ENCODE measurements at places on chromosomes 4 and X. TPM values are rescaled to one million over a fixed set of nuclear protein-coding genes. Genes with fewer than 3 reads are reported as not detected.
A peak's percentile ranks its signal among the peaks of the same experiment; 100 is the strongest.

UBA6 gene
- 207 TPM for total RNA-seq

GRCh38 chrX:30895370-30895769, 6.3 kb upstream of the TAB3 start:
- no peak for DNase-seq
- H3K4me1 ChIP-seq: no peaks in the 10 kb centered on the region
- H3K36me3 ChIP-seq: no peaks in the 10 kb centered on the region

DNA sequence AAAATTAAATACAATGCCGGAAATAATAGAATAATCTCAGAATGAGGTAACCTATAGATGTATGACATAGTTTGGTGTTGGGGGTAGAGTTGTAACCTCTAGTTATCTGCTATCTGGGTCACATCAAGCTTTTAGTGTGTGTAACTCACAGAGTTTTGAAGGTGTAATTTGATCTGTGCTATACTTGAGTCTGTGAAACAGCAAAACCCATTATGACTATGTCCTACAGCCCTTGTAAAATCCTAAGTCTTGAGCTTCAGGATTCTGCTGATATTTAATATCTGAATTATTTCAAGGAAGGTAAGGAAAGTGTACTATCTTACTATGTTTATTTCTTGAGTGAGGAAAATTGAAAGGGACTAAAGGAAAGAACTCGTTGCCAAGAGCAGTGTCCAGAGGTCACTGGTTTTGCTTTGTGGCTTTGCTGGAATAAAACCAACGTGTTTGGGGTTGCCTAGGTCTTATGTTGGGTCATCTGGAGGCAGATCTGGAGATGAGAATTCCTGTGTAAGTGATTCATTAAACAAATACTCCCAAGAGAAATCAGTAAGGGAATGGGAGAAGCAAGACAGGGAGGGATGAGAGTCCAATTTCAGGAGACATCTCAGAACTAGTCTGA, 107.8 kb upstream of the CBLL2 start:
- no peaks in the 10 kb centered on the region for H3K36me3 ChIP-seq
- H3K27ac ChIP-seq: no peak overlapping the region
- no peaks in the 10 kb centered on the region for H3K27me3 ChIP-seq
- no peak overlapping the region for H3K4me3 ChIP-seq
- H3K4me1 ChIP-seq: no peaks in the 10 kb centered on the region

DNA sequence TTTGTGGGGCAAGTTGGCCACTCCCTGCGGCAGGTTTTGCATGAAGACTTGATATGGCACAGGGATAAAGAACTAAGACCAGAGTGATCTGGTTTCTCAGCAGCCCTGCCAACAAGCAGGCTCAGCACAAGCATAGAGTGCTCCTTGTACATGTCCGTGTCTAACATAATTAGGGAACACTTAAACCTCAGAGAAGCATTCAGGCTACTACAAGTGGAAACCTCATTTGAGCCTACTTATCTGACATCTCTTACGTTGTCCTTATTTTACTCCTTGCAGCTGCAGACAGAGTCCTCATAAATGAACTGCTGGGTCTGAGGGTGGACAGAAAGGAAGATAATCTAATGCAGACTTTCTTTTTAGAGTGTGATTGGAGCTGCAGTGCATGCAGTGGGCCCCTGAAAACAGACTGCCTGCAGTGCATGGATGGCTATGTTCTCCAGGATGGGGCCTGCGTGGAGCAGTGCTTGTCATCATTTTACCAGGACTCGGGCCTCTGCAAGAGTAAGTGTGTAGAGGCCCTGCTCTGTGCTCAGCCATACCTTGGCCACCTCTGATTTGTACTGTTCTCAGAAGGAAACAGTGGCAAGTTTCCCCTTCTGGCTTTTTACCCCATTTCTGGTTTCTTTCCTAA, 179.1 kb upstream of the ANXA3 start:
- no peak overlapping the region for H3K4me3 ChIP-seq
- no peak overlapping the region for H3K27ac ChIP-seq
- DNase-seq: no peak
- H3K36me3 ChIP-seq: no peaks in the 10 kb centered on the region
- H3K27me3 ChIP-seq: no peaks in the 10 kb centered on the region
- H3K4me1 ChIP-seq: no peaks in the 10 kb centered on the region

- H3K27me3 ChIP-seq: no peaks in the 10 kb centered on the region
- no peak overlapping the region for H3K27ac ChIP-seq
- no peak overlapping the region for H3K4me3 ChIP-seq
- H3K36me3 ChIP-seq: no peaks in the 10 kb centered on the region
- H3K4me1 ChIP-seq: no peaks in the 10 kb centered on the region
Measured at GRCh38 chr4:1264942-1265341, 16.0 kb upstream of the CTBP1 start.

DNA sequence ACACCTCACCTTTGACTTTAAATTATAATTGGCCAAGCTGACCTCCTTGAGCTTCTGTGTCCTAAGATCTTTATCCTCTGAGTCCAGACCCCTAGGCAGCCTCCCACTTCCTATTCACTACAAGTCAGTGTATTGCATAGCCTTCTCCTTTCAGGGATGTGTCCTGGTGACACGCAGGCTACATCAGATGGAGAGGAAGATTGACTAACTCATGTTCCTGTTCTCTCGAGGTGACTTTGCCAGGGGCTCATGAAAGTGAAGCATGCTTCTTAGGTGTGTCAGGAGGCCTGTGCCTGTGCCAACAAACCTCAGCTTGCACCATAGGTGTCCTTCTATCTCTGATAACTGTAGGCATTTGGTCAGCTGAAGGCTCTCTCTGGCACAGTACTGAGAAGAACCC, 195.7 kb upstream of the HS3ST1 start:
- H3K27me3 ChIP-seq: no peaks in the 10 kb centered on the region
- H3K36me3 ChIP-seq: no peaks in the 10 kb centered on the region
- H3K4me3 ChIP-seq: no peak overlapping the region
- no peak for DNase-seq
- no peak overlapping the region for H3K27ac ChIP-seq

FAM149A gene
- total RNA-seq: not detected

GRCh38 chr4:83751336-83751949, 215.5 kb downstream of the GPAT3 start:
- DNase-seq: no peak
- no peak overlapping the region for H3K4me3 ChIP-seq
- H3K27ac ChIP-seq: no peak overlapping the region
- H3K4me1 ChIP-seq: no peaks in the 10 kb centered on the region
- no peaks in the 10 kb centered on the region for H3K36me3 ChIP-seq

GRCh38 chr4:123892368-123892976, 495.9 kb downstream of the SPRY1 start:
- no peaks in the 10 kb centered on the region for H3K4me1 ChIP-seq
- no peaks in the 10 kb centered on the region for H3K36me3 ChIP-seq
- DNase-seq: no peak

GLRA3 gene
- not detected for total RNA-seq

DNA sequence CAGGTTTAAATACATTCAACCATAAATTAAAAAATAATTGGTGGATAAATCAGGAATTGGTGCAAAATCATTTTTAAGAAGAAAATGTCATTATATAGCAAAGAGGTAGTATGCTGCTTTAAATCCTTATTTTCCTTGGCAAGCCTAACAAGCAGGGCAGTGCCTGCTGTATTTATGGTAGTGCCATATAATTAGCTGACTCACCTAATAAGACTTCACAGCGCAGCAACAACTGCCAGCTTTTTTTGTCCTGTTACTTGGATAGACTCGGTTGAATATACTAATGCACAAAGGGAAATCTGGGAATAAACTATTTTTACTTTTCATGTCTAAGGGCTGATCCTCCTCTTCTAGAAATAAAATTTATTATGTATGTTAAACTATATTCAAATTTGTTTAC, 99.1 kb downstream of the SNCA start:
- no peak overlapping the region for H3K27ac ChIP-seq
- H3K4me3 ChIP-seq: no peak overlapping the region
- no peaks in the 10 kb centered on the region for H3K36me3 ChIP-seq
- peak; percentile 52 for DNase-seq

DNA sequence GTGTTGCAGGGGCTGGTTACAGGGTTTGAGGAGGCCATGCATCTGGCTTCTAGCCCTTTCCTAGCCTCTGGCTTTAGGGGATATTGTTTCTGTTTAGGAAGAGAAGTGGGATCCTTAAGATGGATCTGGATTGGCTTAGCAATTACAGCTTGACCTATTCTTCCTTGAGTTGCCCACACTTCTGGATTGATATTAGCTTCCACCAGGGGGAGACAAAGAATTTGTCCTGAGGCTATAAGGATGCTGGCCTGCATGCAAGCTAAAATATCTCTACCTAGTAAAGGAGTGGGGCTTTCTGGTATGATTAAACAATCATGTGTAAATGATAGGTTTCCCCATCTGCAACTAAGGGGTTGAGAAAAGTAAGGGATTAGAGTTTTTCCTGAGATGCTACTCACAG, 117.2 kb downstream of the TEX13C start:
- no peak for DNase-seq
- H3K4me1 ChIP-seq: no peaks in the 10 kb centered on the region
- no peaks in the 10 kb centered on the region for H3K27me3 ChIP-seq
- H3K4me3 ChIP-seq: no peak overlapping the region
- no peak overlapping the region for H3K27ac ChIP-seq

- H3K27ac ChIP-seq: no peak overlapping the region
- H3K4me3 ChIP-seq: no peak overlapping the region
- H3K27me3 ChIP-seq: no peaks in the 10 kb centered on the region
- no peaks in the 10 kb centered on the region for H3K4me1 ChIP-seq
- DNase-seq: no peak
Measured at GRCh38 chr4:156830351-156830750, 141.2 kb downstream of the PDGFC start.

- H3K4me1 ChIP-seq: peaks cover 32% of the 10 kb centered on the region
- no peak overlapping the region for H3K27ac ChIP-seq
- no peak overlapping the region for H3K4me3 ChIP-seq
- no peaks in the 10 kb centered on the region for H3K36me3 ChIP-seq
- DNase-seq: no peak
Measured at GRCh38 chr4:3299976-3300671, 7.3 kb downstream of the RGS12 start.

DNA sequence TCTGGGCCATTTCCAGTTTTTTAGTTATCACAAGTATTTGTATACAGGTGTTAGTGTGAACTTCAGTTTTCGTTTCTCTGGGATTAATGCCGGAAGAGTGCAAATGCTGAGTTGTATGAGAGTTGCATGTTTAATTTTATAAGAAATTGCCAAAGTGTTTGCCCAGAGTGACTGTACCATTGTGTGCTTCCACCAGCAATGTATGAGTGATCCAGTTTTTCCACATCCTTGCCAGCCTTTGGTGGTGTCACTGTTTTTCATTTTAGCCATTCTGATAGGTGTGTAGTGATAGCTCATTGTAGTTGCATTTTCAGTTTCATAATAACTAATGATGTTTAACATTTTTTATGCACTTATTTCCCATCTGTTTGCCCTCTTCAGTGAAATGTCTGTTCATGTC, 18.4 kb downstream of the PLS3 start:
- no peak overlapping the region for H3K27ac ChIP-seq
- DNase-seq: no peak
- H3K27me3 ChIP-seq: no peaks in the 10 kb centered on the region

GRCh38 chrX:101081231-101081630, 2.6 kb downstream of the TMEM35A start:
- no peaks in the 10 kb centered on the region for H3K27me3 ChIP-seq
- H3K4me1 ChIP-seq: peaks cover 6% of the 10 kb centered on the region
- no peaks in the 10 kb centered on the region for H3K36me3 ChIP-seq
- no peak for DNase-seq

GPR50 gene
- total RNA-seq: not detected

DNA sequence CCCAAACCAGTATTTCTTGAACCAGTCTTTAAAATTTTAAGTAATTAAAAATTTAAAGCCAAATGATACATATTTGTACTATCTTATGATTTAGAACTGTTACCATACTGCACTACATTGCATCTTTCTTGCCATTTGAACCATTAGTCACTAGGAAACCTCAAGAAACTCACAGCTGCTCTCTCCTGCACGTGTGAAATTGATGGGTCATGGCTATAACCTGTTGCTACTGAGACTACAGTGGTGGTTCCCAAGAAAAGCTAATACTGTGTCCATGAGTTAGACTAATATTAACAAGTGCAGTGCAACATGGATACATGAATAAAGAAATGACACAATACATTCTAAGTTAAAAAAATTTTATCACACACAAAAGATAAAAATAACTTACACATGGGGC, 88.4 kb downstream of the PDE5A start:
- H3K36me3 ChIP-seq: peaks cover 38% of the 10 kb centered on the region
- H3K4me1 ChIP-seq: peaks cover 25% of the 10 kb centered on the region
- no peak overlapping the region for H3K27ac ChIP-seq
- H3K4me3 ChIP-seq: no peak overlapping the region
- H3K27me3 ChIP-seq: no peaks in the 10 kb centered on the region

DNA sequence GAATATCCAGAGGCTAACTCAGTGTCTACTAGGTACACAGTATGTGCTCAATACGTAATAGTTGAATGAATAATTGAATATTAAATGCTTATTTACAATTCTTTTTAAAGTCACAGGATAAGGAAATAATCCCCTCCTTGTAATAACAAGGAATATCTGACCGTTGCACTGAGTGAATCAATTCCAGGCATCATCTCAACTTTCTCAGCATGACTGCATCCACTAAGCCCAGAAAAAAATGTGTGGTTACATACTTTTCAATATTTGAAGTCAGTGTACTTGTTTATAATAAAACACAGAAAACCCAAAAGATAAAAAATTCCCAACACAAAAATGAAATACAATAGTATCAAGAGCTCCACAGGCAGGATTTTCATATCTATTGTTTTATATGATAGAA, 105.4 kb downstream of the TMEM144 start:
- peaks cover 57% of the 10 kb centered on the region for H3K4me1 ChIP-seq
- DNase-seq: peak; percentile 51
- H3K27me3 ChIP-seq: no peaks in the 10 kb centered on the region
- H3K4me3 ChIP-seq: peak overlapping the region; percentile 20
- H3K27ac ChIP-seq: peak overlapping the region; percentile 98
- no peaks in the 10 kb centered on the region for H3K36me3 ChIP-seq

GRCh38 chrX:154600759-154601374, 15.9 kb downstream of the CTAG1A start:
- H3K4me3 ChIP-seq: no peak overlapping the region
- no peak for DNase-seq
- no peak overlapping the region for H3K27ac ChIP-seq
- peaks cover 24% of the 10 kb centered on the region for H3K4me1 ChIP-seq
- no peaks in the 10 kb centered on the region for H3K36me3 ChIP-seq
- H3K27me3 ChIP-seq: no peaks in the 10 kb centered on the region

USP17L21 gene
- total RNA-seq: not detected

- no peak overlapping the region for H3K27ac ChIP-seq
- no peak overlapping the region for H3K4me3 ChIP-seq
- H3K27me3 ChIP-seq: no peaks in the 10 kb centered on the region
- no peak for DNase-seq
- peaks cover 13% of the 10 kb centered on the region for H3K36me3 ChIP-seq
- H3K4me1 ChIP-seq: peaks cover 16% of the 10 kb centered on the region
Measured at GRCh38 chrX:41353985-41354384, 20.0 kb downstream of the DDX3X start.

Data from SJSA1 (cell line).